Inflammatory macrophage treated with lipopolysaccharide for 1 hour (primary cell): ENCODE measurements at places on chromosomes 7 and 10.

DNA sequence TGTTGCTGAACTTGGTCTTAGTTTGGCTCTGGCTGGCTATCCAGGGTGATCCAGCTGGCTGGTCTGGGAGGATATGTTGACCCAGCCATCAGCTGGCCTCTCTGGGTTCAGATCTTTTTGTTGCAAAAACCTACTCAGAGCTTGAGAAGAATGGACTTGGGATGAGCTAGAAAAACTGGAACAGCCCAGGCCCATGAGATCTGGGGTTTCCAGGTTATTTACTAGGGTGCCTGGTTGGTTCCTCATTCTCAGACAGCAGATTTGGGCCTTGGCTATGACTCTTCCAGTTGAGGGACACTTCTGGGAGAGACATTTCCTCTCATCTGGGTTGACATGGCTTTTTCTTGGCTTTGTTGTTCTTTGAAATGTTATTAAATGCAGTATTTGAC, 116.6 kb downstream of the ADCY1 start:
- DNase-seq = no peak

- peak; percentile 88 for DNase-seq
These were observed 76.8 kb downstream of the ADK start for GRCh38 chr10:74227697-74228424.

- DNase-seq = no peak
These were observed 178.8 kb upstream of the BMPER start for GRCh38 chr7:33726582-33726981.

DNA sequence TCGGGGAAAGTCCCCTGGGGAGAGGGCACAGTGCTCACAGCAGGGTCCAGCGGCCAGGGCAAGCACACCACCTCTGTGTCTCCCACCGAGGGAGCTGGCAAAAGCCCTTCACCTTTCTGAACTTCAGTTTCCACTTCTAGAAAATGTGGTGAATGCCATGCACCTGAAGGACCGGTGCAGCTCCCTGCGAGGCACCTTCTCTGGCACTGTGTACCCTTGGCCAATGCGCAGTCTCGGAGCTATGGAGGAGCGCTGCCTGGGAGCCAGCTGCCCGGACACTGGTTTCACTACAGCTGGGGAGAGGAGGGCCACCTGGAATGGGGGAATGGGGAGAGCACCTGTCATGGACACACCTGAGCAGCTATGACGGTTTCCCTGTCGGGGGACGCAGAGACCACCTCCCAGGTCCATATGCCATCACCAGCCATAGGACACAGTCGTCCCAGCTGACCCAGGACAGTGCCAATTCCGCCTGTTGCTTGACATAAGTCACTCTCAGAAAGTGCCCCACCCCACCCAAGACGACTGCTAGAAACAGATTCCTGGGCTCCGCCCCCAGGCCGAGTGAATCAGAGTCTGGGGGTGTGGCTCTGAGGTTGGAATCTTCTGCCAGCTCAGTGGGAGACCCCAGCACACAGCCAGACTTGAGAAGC, 16.8 kb downstream of the RASGEF1A start:
- no peak for DNase-seq

- DNase-seq = no peak
These were observed 213.4 kb upstream of the CDC14C start for GRCh38 chr7:48710995-48711394.

DNA sequence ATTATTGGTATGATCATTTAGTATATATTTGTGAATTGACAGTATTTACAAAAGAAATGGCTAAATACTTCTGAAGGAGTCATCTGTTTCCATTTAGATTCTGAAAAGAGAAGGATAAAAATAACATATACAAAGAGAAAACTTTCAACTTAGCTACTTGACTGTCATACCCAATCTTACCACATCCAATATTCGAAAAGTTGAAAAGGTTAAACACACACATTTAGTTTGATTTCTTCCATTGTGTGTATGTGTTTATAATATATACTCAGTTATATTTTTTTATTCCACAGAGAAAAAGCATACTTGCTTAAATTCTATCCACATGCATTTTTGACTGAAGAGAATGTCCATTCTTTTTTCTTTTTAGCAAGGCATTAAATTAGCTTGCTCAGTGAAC, 470.7 kb downstream of the TFEC start:
- no peak for DNase-seq

DNA sequence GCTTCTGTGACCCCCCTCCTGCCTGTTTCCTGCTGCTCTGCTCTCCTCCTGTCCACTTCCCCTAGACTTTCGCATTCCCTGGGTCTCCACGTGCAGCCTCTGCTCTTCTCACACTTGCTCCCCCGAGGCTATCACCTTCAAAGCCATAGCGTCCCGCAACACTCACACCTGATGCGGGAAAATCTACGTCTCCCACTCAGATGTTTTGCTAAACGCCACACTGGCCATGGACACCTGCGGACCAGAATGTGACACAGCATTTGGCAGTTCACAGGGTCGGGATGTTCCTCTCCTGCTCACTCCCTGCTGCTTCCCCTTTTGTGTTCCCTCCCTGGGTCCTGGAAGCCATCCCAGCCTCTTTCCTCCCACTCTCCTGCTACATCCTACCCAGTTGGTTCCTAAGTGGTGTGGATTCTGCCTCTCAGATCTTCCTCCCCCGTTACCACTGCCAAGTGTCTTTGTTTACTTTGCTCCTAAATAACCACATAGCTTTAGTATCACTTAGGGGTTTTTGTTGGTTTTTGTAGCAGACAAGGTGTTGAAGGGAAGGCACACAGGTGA, 33.7 kb upstream of the RBM33 start:
- DNase-seq = no peak

DNA sequence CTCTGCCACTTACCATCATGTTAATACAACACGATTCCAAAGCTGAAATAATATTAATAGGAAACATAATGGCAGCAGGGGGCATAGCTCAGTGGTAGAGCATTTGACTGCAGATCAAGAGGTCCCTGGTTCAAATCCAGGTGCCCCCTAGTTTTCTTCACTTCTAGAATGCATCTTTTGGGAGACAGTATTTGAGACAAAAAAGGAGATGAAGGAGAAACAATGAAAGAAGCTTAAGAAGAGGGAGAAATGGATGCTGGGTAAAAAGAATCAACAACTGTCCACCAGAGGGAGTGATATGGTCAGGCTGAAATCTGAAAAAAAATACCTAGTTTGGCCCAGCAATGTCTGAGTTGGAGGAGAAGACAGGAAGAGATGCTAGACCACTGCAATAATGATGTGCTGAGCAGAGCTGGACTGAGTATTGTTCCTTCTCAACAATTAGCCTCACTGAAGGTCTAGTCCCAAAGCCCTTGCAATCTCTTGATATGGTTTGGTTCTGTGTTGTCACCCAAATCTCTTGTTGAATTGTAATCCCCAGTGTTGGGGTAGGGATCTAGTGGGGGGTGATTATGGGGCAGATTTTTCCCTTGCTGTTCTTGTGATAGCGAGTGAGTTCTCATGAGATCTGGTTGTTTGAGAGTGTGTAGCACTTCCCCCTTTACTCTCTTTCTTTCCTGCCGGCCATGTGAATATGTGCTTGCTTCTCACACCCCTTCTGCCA, 48.3 kb downstream of the ZNF783 start:
- peak; percentile 32 for DNase-seq
